ENCODE measurements at places on chromosomes 6 and 20. TPM values are rescaled to one million over a fixed set of nuclear protein-coding genes. Genes with fewer than 3 reads are reported as not detected.

DNA sequence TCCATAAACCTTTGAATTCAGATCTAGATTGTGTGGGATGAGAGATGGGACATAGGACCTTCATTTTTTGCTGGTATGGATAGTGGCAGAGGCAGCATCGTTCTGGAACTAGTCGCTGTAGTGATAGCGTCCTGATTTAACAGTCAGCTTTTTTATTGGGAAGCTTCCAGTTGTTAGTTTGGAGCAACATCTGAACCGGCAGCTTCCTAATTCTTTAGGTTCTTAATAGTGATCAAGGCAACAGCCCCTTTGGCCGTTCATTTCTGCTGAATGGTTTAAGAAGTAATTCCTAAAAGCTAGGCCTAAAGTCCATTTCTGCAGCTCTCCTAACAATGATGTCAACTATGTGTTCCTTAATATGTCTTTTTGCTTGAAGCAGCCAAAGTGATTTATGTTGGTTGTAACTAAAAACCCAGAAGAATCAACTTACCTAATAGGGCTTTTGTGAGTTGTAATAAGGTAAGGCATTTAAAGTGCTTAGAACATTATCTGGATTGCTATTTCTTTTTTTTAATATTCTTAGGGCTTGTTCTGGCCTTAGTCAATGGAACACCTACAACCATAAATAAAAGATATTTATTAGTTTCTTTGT, 90.3 kb downstream of the SHLD1 start:
- no peak overlapping the region for H3K4me3 ChIP-seq
- peaks cover 35% of the 10 kb centered on the region for H3K4me1 ChIP-seq
- no peak overlapping the region for H3K27ac ChIP-seq
- H3K36me3 ChIP-seq: no peaks in the 10 kb centered on the region
- H3K27me3 ChIP-seq: no peaks in the 10 kb centered on the region
- no peak for DNase-seq

DNA sequence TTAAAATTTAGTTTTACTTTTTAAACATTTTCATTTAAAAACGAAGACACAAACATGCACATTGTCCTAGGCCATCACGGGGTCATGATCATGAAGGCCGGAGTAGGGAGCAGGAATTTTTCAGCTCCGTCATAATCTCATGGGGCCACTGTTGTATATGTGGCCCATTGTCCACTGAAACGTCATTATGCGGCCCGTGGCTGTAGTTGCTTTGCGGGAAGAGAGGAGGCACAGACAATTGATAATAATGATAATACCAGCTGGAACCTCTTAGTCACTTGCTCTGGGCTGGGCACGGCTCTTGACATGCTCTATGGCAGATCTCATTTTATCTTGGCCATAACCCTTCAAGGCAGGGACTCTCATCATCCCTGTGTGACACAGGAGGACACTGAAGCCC, 56.5 kb upstream of the FNDC1 start:
- no peaks in the 10 kb centered on the region for H3K27me3 ChIP-seq
- no peak overlapping the region for H3K27ac ChIP-seq
- no peaks in the 10 kb centered on the region for H3K36me3 ChIP-seq
- H3K4me3 ChIP-seq: no peak overlapping the region
- H3K4me1 ChIP-seq: peaks cover 37% of the 10 kb centered on the region

The AKAP7 gene
- total RNA-seq: 4.8 TPM

DNA sequence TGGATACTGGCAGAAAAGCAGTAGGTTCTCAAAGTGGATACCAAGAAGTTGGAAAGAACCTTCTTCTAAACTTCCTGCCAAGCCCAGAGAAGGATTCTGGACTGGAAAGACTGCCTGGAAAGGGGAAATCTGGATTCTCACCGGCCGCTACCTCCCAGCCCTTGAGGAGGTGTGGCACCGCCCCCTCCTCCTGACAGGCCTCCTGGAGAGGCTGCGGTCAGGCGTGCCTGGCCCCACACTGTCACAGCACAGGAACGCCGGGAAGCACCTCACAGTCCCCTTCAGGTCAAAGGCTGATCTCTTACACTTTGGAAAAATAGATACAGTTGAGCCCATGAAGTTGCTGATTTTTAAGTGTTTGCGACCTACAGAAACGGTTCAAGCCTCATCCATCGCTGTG, 16.3 kb upstream of the PDE10A start:
- H3K27ac ChIP-seq: no peak overlapping the region
- H3K4me1 ChIP-seq: no peaks in the 10 kb centered on the region
- H3K27me3 ChIP-seq: no peaks in the 10 kb centered on the region
- no peaks in the 10 kb centered on the region for H3K36me3 ChIP-seq
- no peak overlapping the region for H3K4me3 ChIP-seq
- no peak for DNase-seq

- no peak for DNase-seq
- no peak overlapping the region for H3K27ac ChIP-seq
- H3K4me1 ChIP-seq: no peaks in the 10 kb centered on the region
- H3K36me3 ChIP-seq: no peaks in the 10 kb centered on the region
- H3K4me3 ChIP-seq: no peak overlapping the region
Measured at GRCh38 chr6:137133122-137133521, 40.3 kb downstream of the IL22RA2 start.

DNA sequence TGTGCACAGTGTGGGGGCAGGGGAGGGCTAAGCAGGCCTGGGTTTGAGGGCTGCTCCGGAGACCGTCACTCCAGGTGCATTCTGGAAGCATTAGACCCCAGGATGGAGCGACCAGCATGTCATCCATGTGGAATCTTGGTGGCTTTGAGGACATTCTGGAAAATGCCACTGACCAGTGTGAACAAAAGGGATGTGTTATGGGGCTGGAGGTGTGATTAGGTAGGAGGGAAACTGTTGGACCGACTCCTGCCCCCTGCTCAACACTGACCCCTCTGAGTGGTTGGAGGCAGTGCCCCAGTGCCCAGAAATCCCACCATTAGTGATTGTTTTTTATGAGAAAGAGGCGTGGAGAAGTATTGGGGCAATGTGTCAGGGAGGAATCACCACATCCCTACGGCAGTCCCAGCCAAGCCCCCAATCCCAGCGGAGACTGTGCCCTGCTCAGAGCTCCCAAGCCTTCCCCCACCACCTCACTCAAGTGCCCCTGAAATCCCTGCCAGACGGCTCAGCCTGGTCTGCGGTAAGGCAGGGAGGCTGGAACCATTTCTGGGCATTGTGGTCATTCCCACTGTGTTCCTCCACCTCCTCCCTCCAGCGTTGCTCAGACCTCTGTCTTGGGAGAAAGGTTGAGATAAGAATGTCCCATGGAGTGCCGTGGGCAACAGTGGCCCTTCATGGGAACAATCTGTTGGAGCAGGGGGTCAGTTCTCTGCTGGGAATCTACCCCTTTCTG, 44.0 kb upstream of the TTPAL start:
- no peak overlapping the region for H3K4me3 ChIP-seq
- H3K4me1 ChIP-seq: no peaks in the 10 kb centered on the region
- H3K27me3 ChIP-seq: no peaks in the 10 kb centered on the region
- DNase-seq: no peak

The TFAP2D gene
- not detected for total RNA-seq

- peak overlapping the region; percentile 91 for H3K27ac ChIP-seq
- no peak for DNase-seq
- H3K36me3 ChIP-seq: no peaks in the 10 kb centered on the region
- H3K27me3 ChIP-seq: no peaks in the 10 kb centered on the region
- peak overlapping the region; percentile 90 for H3K4me3 ChIP-seq
Measured at GRCh38 chr6:53347250-53347920, 1.4 kb downstream of the ELOVL5 start.

DNA sequence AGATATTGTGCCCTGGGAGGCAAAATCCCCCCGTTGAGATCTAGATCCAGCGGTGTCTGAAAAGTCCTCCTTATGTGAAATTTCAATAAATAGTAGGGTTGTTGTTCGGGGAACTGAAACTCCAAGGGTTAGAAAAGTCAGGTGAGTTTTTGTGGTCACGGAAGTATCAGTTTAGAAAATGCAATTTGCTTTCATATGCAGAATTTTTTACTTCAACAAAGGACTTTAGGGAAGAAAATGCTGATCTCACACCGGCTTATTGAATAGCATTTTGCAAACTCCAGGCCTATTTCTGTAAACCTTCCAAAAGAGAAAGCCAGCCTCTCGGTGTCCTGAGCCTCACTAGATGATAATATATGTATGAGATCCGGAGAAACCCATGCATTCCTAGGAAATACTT, 254.7 kb downstream of the TSHZ2 start:
- no peak overlapping the region for H3K27ac ChIP-seq
- H3K36me3 ChIP-seq: no peaks in the 10 kb centered on the region
- H3K27me3 ChIP-seq: no peaks in the 10 kb centered on the region
- DNase-seq: no peak
- no peak overlapping the region for H3K4me3 ChIP-seq

The SRC gene
- total RNA-seq: 2.7 TPM

DNA sequence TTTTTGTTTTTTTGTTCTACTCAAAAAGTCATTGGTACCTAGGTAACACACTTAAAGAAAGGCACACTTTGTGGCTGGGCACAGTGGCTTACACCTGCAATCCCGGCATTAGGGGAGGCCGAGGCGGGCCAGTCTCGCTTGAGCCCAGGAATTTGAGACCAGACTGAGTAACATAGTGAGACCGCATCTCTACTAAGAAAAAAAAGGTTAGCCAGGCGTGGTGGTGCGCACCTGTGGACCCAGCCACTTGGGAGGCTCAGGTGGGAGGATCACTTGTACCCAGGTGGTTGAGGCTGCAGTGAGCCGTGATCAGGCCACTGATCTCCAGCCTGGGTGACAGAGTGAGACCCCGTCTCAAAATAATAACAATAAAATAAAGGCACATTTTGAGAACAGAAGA, 67.4 kb upstream of the BHLHE23 start:
- no peak for DNase-seq
- H3K27ac ChIP-seq: no peak overlapping the region
- no peaks in the 10 kb centered on the region for H3K36me3 ChIP-seq
- H3K4me1 ChIP-seq: no peaks in the 10 kb centered on the region
- H3K4me3 ChIP-seq: no peak overlapping the region
- H3K27me3 ChIP-seq: peaks cover 9% of the 10 kb centered on the region

GRCh38 chr6:125913864-125914351, 42.7 kb upstream of the HINT3 start:
- no peak overlapping the region for H3K27ac ChIP-seq
- no peak for DNase-seq
- H3K36me3 ChIP-seq: no peaks in the 10 kb centered on the region

DNA sequence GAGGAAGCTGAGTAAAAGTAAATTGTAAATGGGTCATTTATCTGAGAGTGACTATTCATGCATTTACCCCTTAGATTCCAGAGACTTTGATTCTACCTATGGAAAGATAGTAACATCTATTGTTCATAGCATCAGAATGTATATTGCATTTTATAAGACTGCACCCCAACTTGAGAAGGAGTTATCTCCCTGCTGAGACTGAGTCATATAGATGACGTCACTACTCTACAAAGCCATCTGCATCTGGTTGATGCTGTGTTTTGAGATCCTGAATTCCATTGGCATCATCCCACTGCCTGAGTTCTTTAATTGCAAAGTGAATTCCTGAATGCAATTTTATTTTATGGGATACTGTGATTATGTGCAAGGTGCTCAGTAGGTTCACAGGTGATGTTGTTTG, 444.0 kb upstream of the SLC35B3 start:
- H3K4me3 ChIP-seq: no peak overlapping the region
- no peaks in the 10 kb centered on the region for H3K27me3 ChIP-seq
- no peak for DNase-seq
- no peak overlapping the region for H3K27ac ChIP-seq

DNA sequence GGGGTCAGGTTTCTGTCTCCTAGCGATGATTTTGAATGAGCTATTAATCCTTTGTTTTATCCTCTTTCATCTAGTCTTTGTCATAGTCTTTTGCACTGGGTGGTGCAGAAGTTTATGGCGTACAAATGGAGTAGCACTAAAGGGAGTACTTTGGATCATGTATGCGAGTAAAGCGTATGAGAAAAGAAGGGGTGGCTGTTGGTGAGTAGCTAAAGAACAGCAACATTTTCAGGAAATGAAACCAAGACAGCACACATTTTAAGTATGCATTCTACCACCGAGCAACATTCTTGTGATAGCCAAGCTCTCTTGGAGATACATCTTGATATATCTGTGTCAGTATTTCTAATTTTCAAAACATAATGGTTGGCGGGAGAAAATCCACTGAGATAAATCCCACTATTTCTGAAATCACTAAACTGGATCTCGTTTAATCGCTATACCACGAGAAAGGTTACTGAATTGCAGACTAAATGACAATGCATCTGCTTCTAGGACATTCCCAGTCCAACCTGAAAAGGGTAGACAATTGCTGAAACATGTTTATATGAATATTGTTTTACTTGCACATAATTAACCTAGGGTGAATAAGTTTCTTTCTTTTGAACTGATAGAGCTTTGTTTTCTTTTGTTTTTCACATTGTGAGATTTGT, 196.1 kb downstream of the TRIM27 start:
- H3K27ac ChIP-seq: peak overlapping the region; percentile 19
- no peak overlapping the region for H3K4me3 ChIP-seq
- peaks cover 29% of the 10 kb centered on the region for H3K27me3 ChIP-seq
- H3K4me1 ChIP-seq: peaks cover 11% of the 10 kb centered on the region

- H3K4me3 ChIP-seq: no peak overlapping the region
- H3K4me1 ChIP-seq: no peaks in the 10 kb centered on the region
- no peak overlapping the region for H3K27ac ChIP-seq
- no peaks in the 10 kb centered on the region for H3K27me3 ChIP-seq
- H3K36me3 ChIP-seq: no peaks in the 10 kb centered on the region
- DNase-seq: no peak
Measured at GRCh38 chr20:37886851-37887297, 16.1 kb upstream of the VSTM2L start.

GRCh38 chr6:75481936-75482593, 11.5 kb downstream of the FILIP1 start:
- H3K27me3 ChIP-seq: no peaks in the 10 kb centered on the region
- no peaks in the 10 kb centered on the region for H3K4me1 ChIP-seq
- H3K36me3 ChIP-seq: no peaks in the 10 kb centered on the region
- H3K27ac ChIP-seq: no peak overlapping the region
- H3K4me3 ChIP-seq: no peak overlapping the region

- H3K4me3 ChIP-seq: peak overlapping the region; percentile 85
- peaks cover 50% of the 10 kb centered on the region for H3K4me1 ChIP-seq
- no peaks in the 10 kb centered on the region for H3K27me3 ChIP-seq
- H3K36me3 ChIP-seq: no peaks in the 10 kb centered on the region
- peak overlapping the region; percentile 67 for H3K27ac ChIP-seq
- peak; percentile 43 for DNase-seq
Measured at GRCh38 chr6:25042536-25042935, 106.8 kb upstream of the RIPOR2 start.

GRCh38 chr6:37006793-37007339, 1.4 kb downstream of the FGD2 start:
- H3K4me1 ChIP-seq: peaks cover 16% of the 10 kb centered on the region
- H3K36me3 ChIP-seq: no peaks in the 10 kb centered on the region
- H3K27me3 ChIP-seq: no peaks in the 10 kb centered on the region
- no peak for DNase-seq
- H3K27ac ChIP-seq: no peak overlapping the region

DNA sequence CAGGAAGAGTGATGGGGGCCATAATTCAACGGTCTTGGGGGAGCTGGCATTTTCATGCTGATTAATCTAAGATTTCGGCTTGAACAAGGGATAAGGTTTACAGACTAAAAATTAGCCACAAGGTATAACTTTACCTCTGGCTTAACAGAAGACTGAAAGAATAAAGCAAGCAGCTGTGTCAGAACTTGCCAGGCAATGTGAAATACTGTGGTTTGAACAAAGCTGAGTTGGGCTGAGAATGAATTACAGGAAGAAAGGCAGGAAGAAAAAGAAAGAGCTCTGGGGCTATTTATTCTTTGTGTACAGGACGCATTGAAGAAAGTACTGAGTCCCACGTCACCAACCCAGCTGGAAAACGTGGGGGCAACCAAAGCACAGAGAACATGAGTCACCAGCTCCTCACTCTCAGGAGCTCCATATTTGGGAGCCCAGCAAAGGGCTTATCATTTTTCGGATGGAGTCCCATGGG, 121.5 kb upstream of the NEDD9 start:
- H3K27ac ChIP-seq: no peak overlapping the region
- DNase-seq: no peak
- H3K4me1 ChIP-seq: peaks cover 34% of the 10 kb centered on the region

Measured in CD8-positive, alpha-beta memory T cell (primary cell).